Stimulated activated CD8-positive, alpha-beta memory T cell treated with anti-CD3 and anti-CD28 coated beads, Interleukin-15, amount 100 ng/mL, for 48 hours (primary cell): ENCODE measurements at places on chromosomes 12 and 14.
A peak's percentile ranks its signal among the peaks of the same experiment; 100 is the strongest.

- no peak for DNase-seq
Observed at GRCh38 chr12:95942101-95942523, 302 bp downstream of the CCDC38 start.

- DNase-seq, result no peak
Observed at GRCh38 chr14:103528146-103528586, 830 bp upstream of the TRMT61A start.

- no peak for DNase-seq
Observed at GRCh38 chr12:95385246-95386035, 88.5 kb upstream of the METAP2 start.

- no peak for DNase-seq
Observed at GRCh38 chr12:34606749-34607519, 584.6 kb downstream of the ALG10 start.

DNA sequence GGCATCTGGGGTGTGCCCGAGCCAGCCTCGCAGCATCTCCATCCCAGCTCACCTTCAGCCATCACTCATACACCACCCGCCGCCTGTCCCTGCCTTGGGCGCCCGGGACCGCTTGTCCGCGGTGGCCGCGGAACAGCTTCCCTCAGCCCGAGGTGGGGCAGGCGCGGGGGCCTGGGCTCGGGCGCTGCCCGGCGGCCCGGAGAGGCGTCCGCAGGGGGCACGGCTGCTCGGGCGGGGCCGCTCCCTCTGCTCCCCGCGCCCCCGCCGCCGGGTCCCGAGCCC lies 430 bp downstream of the SLC41A2 start:
- peak; percentile 14 for DNase-seq

DNA sequence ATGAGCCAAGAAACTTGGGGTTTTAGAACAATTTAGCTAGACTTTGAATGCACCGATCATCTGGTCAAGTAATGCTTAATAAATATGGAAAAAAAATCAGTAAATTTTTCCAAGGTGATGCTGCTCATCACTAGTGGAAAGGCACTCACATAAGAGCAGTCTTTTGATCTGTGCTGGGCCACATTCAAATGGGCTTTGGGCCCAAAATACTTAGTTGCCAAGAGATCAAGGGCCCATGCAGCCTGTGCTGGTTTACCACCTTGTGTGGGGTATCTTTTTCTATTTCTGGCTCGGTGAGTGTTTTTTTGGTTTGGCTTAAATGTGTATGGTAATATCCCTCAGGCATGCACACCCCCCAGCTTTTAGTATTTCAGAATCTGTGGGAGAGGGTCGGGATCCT lies 943.2 kb downstream of the TMTC2 start:
- no peak for DNase-seq

GRCh38 chr14:54117396-54117795 lies 160.8 kb upstream of the BMP4 start:
- DNase-seq, result no peak

GRCh38 chr12:24728366-24728765 lies 220.5 kb downstream of the BCAT1 start:
- DNase-seq, result no peak

- no peak for DNase-seq
Observed at GRCh38 chr12:79327465-79327864, 363.3 kb downstream of the PAWR start.

DNA sequence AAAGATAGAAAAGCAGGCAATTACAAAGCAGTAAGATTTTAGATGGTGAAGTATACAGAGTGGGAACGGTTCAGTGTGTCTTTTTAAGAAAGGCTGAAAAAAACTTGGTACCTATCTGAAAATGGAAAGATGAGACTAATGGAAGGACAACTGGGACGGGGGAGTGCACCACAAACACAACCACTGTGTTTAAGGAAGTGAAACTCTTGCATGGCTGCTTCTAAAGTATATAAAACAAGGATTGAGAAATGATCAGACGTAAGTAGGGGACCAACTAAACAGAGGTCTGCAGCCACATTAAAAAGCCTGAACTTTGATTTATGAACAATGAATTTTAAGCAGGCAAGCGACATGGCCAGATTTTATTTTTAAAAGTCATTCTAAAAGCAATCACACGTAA lies 328.6 kb downstream of the MDGA2 start:
- DNase-seq, result no peak

- no peak for DNase-seq
Observed at GRCh38 chr12:84435682-84436081, 476.9 kb downstream of the SLC6A15 start.

- DNase-seq, result no peak
Observed at GRCh38 chr14:36289954-36290353, 30.5 kb downstream of the MBIP start.
